ENCODE measurements at places on chromosomes 6 and 20.

GRCh38 chr6:144351379-144352127, 66.4 kb downstream of the UTRN start:
- no peak overlapping the region for H3K4me3 ChIP-seq
- H3K36me3 ChIP-seq = no peaks in the 10 kb centered on the region
- peaks cover 86% of the 10 kb centered on the region for H3K4me1 ChIP-seq
- peak overlapping the region; percentile 11 for H3K27ac ChIP-seq

- peak overlapping the region; percentile 21 for H3K4me3 ChIP-seq
- H3K36me3 ChIP-seq = no peaks in the 10 kb centered on the region
- peaks cover 50% of the 10 kb centered on the region for H3K27me3 ChIP-seq
- H3K27ac ChIP-seq = no peak overlapping the region
Measured at GRCh38 chr20:9838035-9838377, 870 bp downstream of the PAK5 start.

GRCh38 chr6:44679438-44680201, 292.1 kb downstream of the CDC5L start:
- no peaks in the 10 kb centered on the region for H3K36me3 ChIP-seq
- no peak overlapping the region for H3K27ac ChIP-seq
- no peak for DNase-seq
- no peaks in the 10 kb centered on the region for H3K4me1 ChIP-seq
- no peak overlapping the region for H3K4me3 ChIP-seq
- no peaks in the 10 kb centered on the region for H3K27me3 ChIP-seq

DNA sequence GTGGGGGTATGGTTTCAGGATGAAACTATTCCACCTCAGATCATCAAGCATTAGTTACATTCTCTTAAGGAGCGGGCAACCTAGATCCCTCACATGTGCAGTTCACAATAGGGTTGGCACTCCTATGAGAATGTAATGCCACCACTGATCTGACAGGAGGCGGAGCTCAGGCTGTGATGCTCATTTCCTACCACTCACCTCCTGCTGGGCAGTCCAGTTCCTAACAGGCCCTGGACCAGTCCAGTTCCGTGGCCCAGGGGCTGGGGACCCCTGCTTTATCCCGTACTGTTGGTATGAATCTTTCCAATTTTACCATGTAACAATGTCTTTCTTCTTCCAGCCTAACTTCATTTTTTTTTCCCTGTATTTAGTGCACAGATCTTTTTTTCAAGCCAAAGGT, 94.9 kb downstream of the OGFRL1 start:
- no peak overlapping the region for H3K4me3 ChIP-seq
- H3K36me3 ChIP-seq = no peaks in the 10 kb centered on the region
- no peak overlapping the region for H3K27ac ChIP-seq
- no peak for DNase-seq
- H3K4me1 ChIP-seq = peaks cover 5% of the 10 kb centered on the region

DNA sequence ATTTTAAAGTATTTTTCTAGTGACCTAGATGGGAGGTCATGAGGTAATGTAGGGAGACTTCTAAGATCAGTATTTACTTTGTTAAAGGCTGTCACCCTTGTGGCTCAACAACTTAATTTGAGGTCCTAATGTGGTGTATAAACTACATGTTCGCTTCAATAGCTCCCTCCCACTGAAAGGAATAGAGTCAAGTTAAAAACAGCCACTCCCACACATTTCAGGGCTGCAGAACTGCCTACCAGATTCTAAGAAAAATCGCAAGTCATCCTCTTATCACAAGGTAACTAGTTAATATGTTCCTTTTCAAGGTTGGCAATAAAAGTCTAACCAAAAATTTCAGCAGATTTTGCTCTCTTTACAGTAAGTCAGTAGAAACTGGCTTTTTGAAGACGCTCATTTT, 15.1 kb downstream of the GSTA1 start:
- no peaks in the 10 kb centered on the region for H3K27me3 ChIP-seq
- no peak overlapping the region for H3K4me3 ChIP-seq
- no peaks in the 10 kb centered on the region for H3K36me3 ChIP-seq

- H3K27ac ChIP-seq = no peak overlapping the region
- H3K4me3 ChIP-seq = no peak overlapping the region
- no peaks in the 10 kb centered on the region for H3K4me1 ChIP-seq
- H3K36me3 ChIP-seq = no peaks in the 10 kb centered on the region
Measured at GRCh38 chr6:83601119-83601518, 88.8 kb downstream of the PRSS35 start.

- no peaks in the 10 kb centered on the region for H3K27me3 ChIP-seq
- no peak for DNase-seq
- no peak overlapping the region for H3K4me3 ChIP-seq
- no peak overlapping the region for H3K27ac ChIP-seq
- no peaks in the 10 kb centered on the region for H3K4me1 ChIP-seq
Measured at GRCh38 chr20:34755367-34755766, 51.2 kb downstream of the TP53INP2 start.
